ENCODE measurements at places on chromosomes 5 and 9.

- DNase-seq = no peak
Observed at GRCh38 chr5:154479160-154479943, 1.3 kb upstream of the HAND1 start.

- no peak for DNase-seq
Observed at GRCh38 chr5:60143942-60144549, 250.5 kb upstream of the PDE4D start.

DNA sequence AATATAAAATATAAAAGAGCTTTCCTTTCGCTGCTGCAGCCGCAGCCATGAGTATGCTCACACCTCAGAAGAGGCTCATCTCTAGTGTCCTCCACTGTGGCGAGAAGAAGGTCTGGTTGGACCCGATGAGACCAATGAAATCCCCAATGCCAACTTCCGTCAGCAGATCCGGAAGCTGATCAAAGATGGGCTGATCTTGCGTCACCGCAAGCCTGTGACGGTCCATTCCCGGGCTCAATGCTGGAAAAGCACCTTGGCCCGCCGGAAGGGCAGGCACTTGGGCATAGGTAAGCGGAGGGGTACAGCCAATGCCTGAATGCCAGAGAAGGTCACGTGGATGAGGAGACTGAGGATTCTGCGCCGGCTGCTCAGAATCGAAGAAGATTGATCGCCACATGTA is 12.6 kb upstream of the PRDM12 start:
- DNase-seq = no peak

DNA sequence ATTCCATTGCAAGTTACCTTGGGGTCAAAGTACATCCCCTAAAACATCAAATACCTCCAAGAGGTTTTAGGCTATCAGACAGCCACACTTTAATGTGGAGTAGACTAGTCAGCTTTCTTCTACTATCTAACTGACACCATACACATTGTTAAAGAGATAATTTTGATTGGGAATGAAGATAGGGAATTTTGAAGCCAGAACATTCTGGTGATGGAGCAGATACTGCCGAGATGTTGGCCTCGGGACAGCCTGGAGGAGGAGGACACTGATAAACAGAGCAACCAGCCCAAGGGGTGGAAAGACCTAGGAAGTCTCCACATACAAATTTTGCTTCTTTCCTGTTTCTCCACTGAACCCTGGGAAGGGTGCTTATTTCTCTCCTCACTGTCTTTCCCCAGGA is 14.9 kb downstream of the TJP2 start:
- DNase-seq = no peak

GRCh38 chr9:127742435-127743088 is 7.5 kb upstream of the TOR2A start:
- peak; percentile 26 for DNase-seq

GRCh38 chr5:159095151-159095721 is 4.5 kb downstream of the EBF1 start:
- DNase-seq = no peak

- DNase-seq = no peak
Observed at GRCh38 chr5:100615362-100615761, 80.2 kb downstream of the FAM174A start.

DNA sequence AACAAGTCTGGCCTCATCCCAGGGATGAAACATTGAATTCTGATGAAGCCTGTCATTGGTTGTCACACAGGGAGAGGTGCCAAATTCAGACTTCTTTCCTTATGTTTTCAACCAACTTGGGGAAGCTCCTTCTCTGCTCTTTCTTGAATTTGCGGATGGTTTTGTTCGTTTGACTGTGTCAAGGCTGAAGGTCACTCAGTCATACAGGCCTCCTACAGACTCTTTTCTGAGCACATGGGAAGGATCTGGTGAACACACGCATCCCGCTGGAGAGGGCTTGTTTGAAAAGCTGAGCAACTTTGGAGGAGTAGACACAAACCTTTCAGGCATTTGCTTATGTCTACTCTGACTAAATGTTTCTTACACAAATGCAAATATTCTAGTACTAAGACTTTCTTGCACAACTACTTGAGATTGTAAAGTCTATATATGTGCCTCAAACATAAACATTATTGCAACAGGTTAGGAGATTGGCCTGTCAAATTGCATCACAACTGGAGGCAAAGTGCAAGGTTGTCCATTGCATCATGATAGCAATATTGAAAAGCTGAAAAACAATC is 151.5 kb upstream of the NR3C1 start:
- DNase-seq = no peak

DNA sequence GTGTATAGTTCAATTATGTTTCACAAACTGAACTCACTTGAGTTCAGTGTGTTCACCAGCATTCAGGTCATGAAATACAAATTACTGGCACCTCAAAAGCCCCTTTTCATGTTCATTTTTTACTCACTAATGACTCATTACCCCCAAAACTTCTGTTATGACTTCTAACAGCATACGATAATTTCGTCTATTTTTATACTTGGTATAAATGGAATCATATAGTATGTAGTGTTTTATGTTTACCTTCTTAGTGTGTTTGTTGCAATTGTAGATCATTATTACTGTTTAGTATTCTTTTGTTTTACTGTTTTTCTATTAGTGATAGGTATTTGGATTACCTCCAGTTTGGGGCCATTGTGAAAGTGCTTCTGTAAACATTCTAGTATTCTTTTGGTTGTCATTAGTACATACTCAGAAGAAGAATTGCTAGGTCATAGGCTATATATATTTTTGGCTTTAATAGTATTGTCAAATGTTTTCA is 33.4 kb downstream of the DDX4 start:
- no peak for DNase-seq

- no peak for DNase-seq
Observed at GRCh38 chr9:37187292-37187691, 66.9 kb downstream of the ZCCHC7 start.

DNA sequence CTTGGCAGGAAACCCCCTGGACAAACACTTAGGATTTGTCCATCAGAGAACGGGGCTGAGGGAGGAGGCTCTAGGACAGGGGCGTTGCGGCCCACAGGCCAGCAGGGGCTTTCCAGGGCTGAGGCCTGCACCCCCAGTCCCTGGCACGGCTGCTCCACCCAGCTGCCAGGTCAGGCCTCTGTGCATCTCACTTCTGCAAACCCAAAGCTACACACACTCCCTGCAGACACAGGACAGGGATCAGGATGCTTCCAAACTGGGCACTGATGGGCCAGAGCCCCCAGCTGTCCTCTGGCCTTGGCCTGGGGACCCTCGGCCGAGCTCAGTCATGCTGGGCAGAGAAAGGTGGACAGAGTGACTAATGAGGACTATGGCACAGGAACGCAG is 106.2 kb upstream of the SARDH start:
- no peak for DNase-seq

- DNase-seq = no peak
Observed at GRCh38 chr5:24439465-24439864, 205.3 kb downstream of the CDH10 start.

- no peak for DNase-seq
Observed at GRCh38 chr5:180313677-180314505, 22.0 kb upstream of the MAPK9 start.

- DNase-seq = no peak
Observed at GRCh38 chr9:138096519-138096845, 218.9 kb downstream of the CACNA1B start.

DNA sequence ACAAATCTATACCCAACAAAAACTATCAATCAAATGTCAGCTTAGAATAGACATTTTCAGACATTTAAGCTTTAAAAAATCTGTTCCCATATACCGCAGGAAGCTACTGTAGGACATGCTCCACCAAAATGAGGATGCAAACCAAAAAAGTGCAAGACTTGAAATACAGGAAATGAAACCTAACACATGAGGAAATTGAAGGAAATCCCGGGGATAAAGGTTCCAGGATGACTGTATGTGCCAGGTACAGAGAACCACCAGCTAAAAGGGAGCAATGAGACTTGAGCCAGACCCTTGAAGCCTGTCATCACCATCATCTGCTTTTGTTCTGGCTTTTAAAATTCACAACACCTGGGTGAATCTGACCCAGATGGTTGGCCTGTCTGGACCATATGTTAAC is 21.4 kb downstream of the DIAPH1 start:
- DNase-seq = no peak

DNA sequence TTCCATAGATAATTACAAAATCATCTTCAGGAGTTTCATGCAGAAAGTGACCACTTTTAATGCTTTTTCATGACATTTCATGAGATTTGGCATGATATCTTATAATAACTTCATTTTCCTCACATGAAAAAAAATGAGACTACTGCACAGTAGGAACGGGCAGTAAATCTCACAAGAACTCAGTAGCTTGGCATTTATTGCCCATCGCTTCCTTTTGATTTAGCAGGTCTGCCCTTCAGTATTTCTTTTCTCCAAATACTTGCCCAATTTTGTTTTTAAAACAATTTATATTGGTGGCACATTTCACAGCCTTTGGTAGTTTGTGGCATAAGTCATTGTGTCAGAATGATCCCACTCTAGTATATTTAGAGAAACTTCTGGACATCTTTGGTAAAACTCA is 711.8 kb upstream of the CHD1 start:
- no peak for DNase-seq

DNA sequence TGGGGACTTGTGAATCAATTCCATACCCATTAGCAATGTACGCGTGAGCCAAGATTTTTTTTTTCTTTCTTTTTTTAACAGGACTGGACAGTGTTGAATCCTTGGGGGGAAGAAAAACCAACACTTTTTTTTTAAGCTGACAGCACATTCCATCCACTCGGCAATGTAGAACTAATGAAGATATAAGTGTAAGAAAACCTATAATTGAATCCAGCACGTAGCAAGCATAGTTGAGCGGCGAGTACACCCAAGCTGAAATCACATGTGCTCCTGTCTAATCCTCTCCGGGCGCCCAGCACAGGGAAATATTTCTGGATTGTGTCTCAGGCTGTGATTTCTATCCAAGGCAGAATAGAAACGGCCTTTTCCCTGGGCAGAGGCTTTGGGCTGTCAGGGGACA is 118.2 kb downstream of the BOD1 start:
- DNase-seq = peak; percentile 98

GRCh38 chr9:76136986-76137385 is 246.5 kb downstream of the PCSK5 start:
- peak; percentile 28 for DNase-seq

Measured in fibroblast of skin of left biceps (primary cell).